ENCODE measurements at places on chromosomes 7 and 10.

DNA sequence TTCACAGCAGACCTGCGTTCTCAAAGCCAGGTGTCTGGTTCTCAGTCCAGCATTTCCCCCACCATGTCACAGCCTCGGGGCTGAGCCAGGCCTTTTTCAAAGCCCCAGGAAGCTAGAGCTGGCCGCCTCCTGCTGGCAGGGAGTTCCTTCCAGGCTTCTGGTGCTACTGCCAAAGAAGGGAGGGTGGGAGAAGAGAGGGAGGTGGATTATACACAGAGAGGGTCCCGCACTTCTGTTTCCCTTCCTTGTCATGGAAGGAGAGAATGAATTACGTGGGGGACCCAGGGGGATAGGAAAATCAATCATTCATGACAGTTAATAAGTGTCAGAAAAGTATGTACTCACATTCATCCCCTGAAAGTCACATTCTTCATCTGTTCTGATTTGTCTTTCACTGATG lies 600 bp upstream of the LGI1 start:
- no peak for DNase-seq

GRCh38 chr10:29268011-29268410 lies 20.9 kb upstream of the LYZL1 start:
- no peak for DNase-seq

- no peak for DNase-seq
Observed at GRCh38 chr10:78749200-78749599, 319.6 kb upstream of the ZMIZ1 start.

DNA sequence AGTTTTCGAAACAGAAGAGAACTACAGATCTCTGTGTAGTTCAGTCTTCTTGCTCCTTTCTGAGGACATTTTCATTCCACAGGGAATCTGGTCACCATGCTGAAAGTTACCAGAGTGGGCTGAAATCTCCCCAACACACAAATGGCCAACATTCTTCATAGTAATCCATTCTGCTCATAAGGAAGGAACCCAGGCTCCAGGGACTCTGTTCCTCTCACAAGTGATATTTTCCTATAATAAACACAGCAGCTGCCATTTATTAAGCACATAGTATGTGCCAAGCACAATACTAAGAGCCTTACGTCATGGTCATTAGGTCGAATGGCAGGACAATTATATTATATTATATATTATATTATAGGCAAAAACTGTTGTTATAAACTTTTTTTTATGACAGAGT lies 109.8 kb downstream of the RAB11FIP2 start:
- DNase-seq: no peak

DNA sequence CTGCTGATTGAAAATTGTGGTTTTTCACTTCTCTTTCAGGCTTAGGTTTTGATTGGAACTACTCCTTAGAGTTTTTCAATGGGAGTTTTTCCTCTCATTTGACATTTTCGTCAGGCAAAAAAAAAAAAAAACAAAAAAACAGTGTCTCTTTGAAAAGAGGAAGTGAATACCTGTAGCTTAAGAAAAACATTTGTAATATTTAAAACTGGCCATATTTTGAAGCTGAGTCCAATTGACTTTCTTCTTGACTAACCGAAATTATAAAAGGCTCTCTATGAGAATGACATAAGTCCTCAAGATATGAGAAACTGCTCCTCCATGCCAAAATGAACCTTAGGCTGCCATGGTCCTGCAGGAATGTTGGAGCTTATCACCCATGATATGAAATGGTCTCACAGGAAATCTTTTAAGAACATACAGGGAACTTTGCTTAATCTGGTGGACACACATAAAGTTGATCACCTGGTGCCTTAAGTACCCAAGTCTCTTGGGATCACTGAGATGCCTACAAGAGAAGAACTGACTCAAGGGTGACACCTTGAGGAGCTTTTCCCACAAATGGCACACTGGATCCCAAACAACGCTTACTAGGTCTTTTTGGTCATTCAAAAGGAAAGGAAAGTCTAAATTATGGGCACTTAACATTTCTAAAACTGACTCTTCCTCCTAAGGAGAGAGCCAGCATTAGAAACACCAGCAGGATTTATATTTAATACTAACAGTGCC lies 263.4 kb downstream of the CDC14C start:
- DNase-seq: no peak

DNA sequence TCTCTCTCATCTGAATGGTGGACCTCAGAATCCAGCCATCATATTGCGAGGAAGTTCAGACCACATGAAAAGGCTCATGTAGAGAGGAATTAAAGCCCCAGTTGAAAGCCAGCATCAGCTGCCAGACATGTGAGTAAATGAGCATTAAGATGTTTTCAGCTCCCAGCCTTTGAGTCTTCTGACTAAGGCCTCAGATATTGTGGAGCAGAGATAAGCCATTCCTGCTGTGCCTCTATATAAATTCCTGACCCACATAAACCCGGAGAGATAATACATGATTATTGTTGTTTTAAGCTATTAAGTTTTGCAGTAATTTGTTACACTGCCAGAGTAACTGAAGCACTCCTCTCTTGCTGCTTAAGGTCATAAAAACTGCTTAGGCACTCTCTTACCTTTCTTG lies 14.6 kb downstream of the FAM149B1 start:
- no peak for DNase-seq

DNA sequence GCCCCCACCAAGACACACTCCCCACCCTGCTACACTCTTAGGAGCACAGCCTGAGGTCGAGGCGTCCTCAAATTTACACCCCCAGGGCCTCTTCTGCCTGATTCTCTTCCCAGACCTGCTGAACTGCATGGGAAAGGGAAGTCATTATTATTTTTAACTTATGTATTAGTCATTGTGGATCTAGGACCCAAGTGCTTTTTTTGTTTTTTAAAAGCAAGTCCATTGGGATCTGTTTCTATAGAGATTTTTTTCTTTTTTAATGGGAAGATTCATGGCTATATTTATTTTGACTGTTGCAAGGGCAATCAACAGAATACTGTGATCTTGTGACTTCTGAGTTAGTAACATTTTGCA lies 203.8 kb downstream of the ZMYND11 start:
- DNase-seq: no peak

DNA sequence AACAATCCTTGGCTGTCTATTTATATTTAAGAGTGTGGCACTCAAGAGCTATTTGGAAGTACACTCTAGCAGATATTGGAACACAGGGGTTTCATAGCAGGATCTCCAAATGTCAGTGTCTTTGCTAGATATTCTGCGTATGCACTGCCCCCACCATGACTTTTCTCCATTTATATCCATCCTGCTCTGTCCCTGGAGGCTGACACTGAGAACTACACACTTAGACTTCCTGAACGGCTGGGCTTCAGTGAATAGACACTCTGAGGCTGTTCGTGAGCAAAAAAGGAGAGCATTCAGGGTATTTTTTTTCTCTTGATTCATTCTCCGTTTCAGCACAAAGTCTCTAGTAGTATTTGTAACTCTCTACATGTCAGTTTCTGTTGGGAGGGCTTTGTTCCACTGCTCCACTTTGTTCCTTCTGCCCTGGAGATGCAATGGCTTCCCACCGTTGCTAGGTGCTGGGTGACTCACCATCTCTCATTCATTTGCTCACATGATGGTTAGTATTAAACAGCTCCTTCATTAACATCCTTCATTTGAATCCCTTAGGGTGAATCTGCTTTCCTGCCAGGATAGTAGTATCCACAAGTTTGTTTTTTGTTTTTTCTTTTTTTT lies 155.9 kb upstream of the SLC13A1 start:
- no peak for DNase-seq

Measured in stimulated activated CD8-positive, alpha-beta memory T cell treated with anti-CD3 and anti-CD28 coated beads, Interleukin-12 subunit alpha, Interleukin-12 subunit beta, amount 100 ng/mL, for 4 hours (primary cell).